ENCODE measurements at places on chromosomes 12 and 14.

GRCh38 chr12:110004598-110004997 lies 5.4 kb downstream of the ANKRD13A start:
- no peak for DNase-seq

GRCh38 chr12:11595080-11595479 lies 54.4 kb upstream of the ETV6 start:
- no peak for DNase-seq

- no peak for DNase-seq
These were observed 54.6 kb downstream of the NUAK1 start for GRCh38 chr12:106084014-106084671.

- DNase-seq = no peak
These were observed 113.9 kb downstream of the ANO4 start for GRCh38 chr12:100908501-100908900.

GRCh38 chr14:86430853-86431252 lies 900.9 kb downstream of the FLRT2 start:
- DNase-seq = no peak

DNA sequence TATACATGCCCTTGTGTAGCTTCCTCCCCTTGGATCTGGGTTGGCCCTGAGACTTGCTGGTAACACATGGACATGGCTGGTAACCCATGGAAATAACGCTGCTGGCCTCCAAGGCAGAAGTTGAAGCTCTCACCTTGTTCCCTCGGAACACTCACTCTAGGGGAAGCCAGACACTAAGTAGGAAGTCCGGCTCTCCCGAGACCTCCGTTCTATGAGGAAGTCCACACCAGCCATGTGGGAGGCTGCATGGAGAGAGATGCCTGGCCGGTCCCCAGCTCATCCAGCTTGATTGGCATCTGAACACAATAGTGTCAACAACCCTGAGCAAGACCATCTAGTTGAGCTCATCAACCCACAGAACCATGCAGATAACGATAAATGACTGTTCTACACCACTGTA lies 39.7 kb upstream of the VRK1 start:
- DNase-seq = no peak

Measured in right lobe of liver (tissue), 6 donors.